ENCODE measurements at places on chromosomes 4 and X.

- DNase-seq: no peak
These were observed 11.6 kb downstream of the SMIM20 start for GRCh38 chr4:25925486-25926201.

GRCh38 chr4:168674077-168674747 is 177.4 kb downstream of the PALLD start:
- DNase-seq: no peak

- DNase-seq: no peak
These were observed 96.0 kb upstream of the PPP2R3B start for GRCh38 chrX:482702-483203.

DNA sequence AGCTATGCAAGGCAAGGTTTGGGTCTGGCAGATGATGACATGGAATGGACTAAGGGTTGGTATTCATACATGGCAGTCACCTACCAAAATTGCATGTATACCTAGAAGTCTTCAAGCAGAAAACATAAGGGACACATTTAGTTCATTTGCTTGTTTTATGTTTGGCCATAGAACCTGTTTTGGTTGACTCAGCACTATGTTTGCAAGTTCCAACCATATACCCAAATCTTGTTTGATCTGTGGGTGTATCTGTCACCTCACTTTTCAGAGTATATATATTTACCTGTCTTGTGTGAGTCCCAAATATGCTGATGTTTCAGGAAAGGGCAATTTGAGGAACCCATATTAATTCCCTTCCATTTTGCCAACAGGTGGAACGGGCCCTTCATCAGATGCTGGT is 39.3 kb downstream of the ATG4A start:
- DNase-seq: no peak

- DNase-seq: no peak
These were observed 58.5 kb upstream of the ARSJ start for GRCh38 chr4:114037988-114038387.

- no peak for DNase-seq
These were observed 51.5 kb downstream of the TSPAN5 start for GRCh38 chr4:98606894-98607293.

- no peak for DNase-seq
These were observed 168.0 kb downstream of the SOWAHB start for GRCh38 chr4:76729980-76730379.

- DNase-seq: no peak
These were observed 26.5 kb upstream of the BDH2 start for GRCh38 chr4:103126126-103126525.

DNA sequence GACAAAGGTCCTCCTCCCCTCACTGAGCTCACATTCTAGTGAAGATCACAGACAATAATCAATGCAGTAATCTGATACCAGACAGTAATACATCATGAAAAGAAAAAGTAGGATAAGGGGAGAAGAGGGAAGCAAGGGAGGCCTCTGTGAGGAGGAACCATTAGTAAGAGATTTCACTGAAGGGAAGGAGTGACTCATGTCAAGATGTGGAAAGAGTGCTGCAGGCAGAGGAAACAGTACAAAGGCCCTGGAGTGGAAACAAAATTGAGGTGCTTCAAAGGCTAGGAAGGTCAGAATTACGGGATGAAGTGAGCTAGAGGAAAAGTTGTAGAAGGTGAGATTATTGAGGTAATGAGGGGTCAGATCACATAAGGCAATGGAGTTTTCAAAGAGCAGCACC is 38.1 kb downstream of the LAMTOR3 start:
- DNase-seq: no peak

GRCh38 chrX:48509619-48510018 is 827 bp downstream of the PORCN start:
- DNase-seq: no peak

- no peak for DNase-seq
These were observed 186.4 kb upstream of the GALNT7 start for GRCh38 chr4:172982151-172982590.

GRCh38 chr4:82125787-82126297 is 247.9 kb downstream of the HNRNPD start:
- no peak for DNase-seq

GRCh38 chrX:13074297-13075262 is 30.2 kb upstream of the FAM9C start:
- no peak for DNase-seq

DNA sequence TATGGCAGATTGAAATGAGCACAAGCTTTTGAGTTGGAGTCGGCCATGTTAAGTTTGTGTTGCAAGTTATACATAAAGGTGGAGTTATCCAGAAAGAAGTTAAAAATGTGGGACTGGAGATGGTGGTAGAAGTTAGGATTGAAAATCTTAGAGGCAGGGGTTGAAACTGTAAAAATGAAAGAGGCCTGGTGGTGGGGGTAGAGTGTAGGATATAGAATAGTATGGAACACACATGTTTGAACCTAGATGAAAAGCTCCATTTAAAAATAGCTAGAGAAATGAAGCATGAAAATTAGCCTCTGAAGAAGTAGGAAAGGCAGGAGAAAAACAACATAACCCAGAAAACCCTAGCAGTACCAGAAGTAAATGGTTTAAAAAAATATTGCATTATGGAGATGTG is 131.8 kb upstream of the ENPEP start:
- DNase-seq: no peak

- no peak for DNase-seq
These were observed 12.4 kb downstream of the BOD1L1 start for GRCh38 chr4:13615161-13615560.

- DNase-seq: no peak
These were observed 1336.3 kb upstream of the AGA start for GRCh38 chr4:178778496-178778895.

GRCh38 chr4:102438396-102439235 is 62.5 kb upstream of the NFKB1 start:
- DNase-seq: no peak

- DNase-seq: no peak
These were observed 395.9 kb downstream of the GPAT3 start for GRCh38 chr4:83931659-83932438.

DNA sequence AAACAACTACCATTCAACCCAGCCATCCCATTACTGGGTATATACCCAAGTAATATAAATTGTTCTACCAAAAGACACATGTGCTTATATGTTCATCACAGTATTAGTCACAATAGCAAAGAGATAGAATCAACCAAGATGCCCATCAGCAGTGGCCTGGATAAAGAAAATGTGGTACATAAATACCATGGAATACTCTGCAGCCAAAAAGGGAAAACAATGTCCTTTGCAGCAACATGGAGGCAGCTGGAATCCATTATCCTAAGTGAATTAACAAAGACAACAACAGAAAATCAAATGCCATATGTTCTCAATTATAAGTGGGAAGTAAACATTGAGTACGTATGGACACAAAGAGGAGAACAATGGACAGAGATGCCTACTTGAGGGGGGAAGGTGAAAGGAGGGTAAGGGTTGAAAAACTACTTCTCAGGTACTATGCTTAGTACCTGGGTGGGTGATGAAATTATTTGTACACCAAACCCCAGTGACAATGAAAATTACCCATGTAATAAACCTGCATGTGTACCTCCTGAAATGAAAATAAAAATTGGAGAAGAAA is 632.1 kb upstream of the AADAT start:
- no peak for DNase-seq

GRCh38 chr4:6969826-6970800 is 60.5 kb downstream of the TBC1D14 start:
- DNase-seq: no peak

GRCh38 chrX:19863857-19864223 is 23.6 kb downstream of the SH3KBP1 start:
- DNase-seq: no peak

- DNase-seq: no peak
These were observed 85.3 kb upstream of the MAML3 start for GRCh38 chr4:140239311-140239710.

DNA sequence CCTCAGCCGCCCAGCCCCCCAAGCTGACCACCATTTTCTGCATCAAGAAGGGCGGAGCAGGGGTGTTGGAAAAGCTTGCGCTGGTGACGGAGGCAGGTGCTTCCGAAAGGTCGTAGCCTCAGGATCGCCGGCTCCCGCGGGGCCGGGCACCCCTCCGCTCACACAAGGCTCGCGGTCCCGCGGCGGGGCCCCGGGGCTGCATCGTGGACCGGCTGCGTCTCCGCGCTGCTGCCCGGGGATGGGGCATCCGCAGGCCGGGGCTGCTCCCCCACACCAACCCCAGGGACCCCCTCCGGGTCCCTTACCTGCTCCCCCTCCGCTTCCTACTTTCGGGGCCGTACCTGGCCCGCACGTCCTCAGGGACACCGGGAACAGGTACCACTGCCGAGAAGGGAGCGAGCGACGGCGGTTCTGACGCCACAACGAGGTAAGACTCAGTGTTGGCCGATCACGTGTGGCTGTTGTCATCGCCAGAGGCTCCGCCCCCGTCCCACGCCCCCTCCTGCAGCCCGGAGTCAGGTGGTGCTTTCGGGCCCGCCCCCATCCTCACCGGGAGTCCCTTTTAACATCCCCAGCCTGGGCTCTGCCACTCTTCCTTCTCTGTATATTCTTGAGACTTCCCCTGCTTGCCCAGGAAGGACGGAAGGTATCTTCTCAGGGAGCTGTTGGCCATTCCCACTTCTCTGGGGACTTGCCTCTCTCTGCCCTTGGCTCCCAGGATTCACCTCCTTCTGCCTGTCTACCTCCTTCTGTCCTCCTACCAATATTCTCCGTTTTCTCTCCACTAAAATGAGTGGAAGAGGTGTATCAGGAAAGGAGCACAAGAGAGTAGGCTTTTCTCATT is at the start of gene BEX2:
Gene BEX2, minus strand, starts transcription at position 436 of the 844 bp plus-strand sequence. CDS start 1,014 bp downstream, outside the sequence.
- DNase-seq: peak; percentile 47

DNA sequence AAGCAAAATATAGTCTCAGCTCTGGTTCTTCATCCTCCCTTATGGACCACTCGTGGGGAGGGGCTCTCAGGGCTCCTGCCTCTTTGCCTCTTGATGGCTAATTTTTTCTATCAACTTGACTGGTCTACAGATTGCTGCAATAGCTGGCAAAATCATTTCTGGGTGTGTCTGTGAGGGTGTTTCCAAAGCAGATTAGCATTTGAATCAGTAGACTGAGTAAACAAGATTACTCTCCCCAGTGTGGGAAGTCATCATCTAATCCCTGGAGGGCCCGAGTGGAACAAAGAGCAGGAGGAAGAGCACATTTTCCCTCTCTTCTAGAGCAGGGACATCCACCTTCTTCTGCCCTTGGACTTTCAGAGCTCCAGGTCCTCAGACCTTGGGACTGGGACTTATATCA is 153.5 kb downstream of the STK32B start:
- DNase-seq: no peak

GRCh38 chrX:94551831-94552230 is 877.8 kb downstream of the FAM133A start:
- DNase-seq: no peak

- DNase-seq: no peak
These were observed 35.1 kb downstream of the RBM47 start for GRCh38 chr4:40594261-40595178.

- no peak for DNase-seq
These were observed 2.8 kb upstream of the AMTN start for GRCh38 chr4:70515367-70516250.

DNA sequence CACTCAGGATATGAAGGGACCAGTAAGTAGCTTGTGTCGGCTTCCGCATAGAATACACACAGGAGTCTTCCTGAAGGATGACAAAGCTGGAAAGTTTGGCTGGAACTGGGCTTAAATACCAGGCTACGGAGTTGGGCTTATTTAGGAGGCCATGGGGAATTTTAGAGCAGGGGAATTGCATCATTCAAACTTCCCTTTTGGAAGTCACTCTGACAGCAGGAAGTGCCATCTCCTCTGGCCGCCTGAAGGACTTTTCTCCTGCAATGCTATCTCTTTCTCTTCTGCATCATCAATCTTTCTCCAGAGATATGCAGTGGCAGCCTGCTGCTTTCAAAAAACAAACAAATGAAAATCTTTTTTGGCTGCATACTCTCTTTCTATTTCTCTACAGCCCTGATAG is 48.4 kb upstream of the PAK3 start:
- no peak for DNase-seq

DNA sequence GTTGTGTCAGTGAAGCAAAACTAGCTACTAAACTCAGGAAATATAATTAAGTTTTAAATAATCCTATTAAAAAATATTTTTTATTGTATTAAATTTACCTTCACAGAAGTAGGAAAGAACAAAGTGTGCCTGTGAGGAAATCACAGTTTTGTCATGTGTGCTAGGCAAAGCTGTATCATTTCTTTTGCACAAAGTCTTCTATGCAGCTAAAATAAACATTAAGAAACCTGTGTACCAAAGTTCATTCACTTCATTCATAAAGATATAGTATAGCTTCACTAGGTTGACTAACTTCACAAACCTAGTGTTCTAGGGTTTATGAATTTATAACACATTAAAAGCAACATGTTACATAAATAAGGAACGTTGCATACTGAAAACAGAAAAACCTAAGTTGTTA is 131.0 kb downstream of the PDS5A start:
- no peak for DNase-seq

DNA sequence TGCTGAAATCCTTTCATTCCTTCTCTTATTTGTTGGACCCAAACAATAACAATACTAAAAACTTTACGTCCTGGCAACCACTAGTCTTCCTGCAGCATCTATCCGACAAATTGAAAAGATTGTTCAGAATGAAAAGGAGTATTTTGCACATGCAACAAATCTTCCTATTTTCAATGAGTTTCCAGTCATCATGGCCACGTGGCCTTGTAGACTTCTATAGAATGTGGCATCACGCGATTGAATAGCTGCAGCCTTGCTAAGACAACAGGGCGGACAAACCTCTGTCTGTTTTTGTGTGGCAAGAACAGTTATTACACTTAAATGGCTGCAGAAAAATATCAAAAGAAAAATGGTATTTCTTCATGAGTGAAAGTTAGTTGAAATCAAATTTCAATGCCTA is 297.9 kb upstream of the LCORL start:
- DNase-seq: no peak

GRCh38 chr4:26204249-26204825 is 116.5 kb upstream of the RBPJ start:
- no peak for DNase-seq

DNA sequence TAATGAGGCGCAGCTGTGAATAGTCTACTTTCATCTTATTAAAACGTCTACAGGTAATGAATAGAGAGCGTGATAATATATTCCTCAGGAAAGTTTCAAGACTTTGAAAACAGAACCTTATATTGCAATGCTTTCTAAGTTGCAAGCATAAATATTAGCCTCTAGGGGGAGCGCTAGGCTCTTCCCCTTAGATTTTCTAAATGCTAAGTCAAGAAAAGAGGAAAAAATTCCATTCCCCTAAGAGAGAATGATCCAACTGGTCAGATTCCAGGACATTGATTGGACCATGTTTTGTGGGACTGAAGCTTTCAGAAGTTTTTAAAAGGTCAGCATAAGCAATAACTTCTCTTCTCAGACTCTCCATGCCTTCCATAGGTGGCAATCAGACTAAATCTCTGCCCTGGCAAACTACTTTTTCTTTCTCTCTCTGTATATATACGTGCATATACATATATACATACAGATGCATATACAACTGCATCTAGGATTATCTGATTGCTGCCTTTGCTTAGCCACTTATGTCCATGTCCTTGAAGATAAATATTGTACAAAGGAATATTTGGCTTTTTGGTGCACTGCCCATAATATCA is 492.9 kb downstream of the INPP4B start:
- no peak for DNase-seq

- DNase-seq: peak; percentile 95
These were observed at the start of gene SH3D19 for GRCh38 chr4:151325111-151325948. Gene SH3D19 (minus strand): TSS chr4:151325605. CDS start chr4:151325352, 253 bp downstream.
